Stimulated activated CD8-positive, alpha-beta memory T cell treated with anti-CD3 and anti-CD28 coated beads, Interleukin-7, amount 100 ng/mL, for 1 hour (primary cell): ENCODE measurements at places on chromosomes 5 and 9.

GRCh38 chr5:32419791-32420190 is 24.7 kb downstream of the ZFR start:
- DNase-seq = no peak

DNA sequence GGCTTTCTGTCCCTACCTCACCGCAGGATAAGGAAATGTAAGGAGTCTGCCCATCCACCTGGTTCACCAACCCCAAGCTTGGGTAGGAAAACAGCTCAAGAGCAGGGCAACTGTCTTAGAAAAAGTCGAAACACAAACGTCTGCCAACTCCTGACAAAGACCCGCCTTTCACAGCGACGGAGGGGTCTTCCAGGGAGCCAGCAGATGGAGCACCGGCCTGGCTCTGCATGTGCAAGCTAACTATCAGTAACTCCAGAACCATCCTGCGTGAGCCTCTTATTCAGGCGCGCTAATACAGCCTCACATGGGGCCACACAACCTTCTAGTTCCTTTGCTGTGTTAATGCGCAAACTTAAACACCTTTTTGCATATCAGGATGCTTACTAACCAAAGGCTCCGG is 26.9 kb downstream of the CAMSAP1 start:
- DNase-seq = no peak

DNA sequence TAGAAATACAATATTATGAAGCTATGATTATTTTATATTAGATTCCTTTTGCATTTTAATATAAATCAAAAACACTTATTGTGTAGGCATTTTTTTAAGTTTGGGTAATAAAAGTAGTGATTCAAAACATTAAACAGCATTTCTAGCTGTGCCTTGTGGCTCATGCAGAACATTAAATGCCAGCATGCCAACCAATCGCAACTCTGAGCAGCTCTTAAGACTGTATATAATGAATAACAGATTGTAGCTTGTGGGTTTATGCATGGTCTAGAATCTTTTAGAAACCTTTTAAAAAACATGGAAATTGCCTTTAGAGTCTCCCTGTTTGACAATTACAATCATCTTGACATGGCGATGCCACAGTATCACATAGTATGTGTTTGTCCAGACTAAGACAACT is 903.8 kb downstream of the EFNA5 start:
- DNase-seq = no peak

GRCh38 chr5:83586874-83587776 is 115.6 kb downstream of the VCAN start:
- DNase-seq = no peak

- no peak for DNase-seq
Measured at GRCh38 chr9:87122947-87123685, 175.8 kb upstream of the GAS1 start.

GRCh38 chr5:175895686-175896102 is 24.3 kb downstream of the CPLX2 start:
- peak; percentile 4 for DNase-seq

DNA sequence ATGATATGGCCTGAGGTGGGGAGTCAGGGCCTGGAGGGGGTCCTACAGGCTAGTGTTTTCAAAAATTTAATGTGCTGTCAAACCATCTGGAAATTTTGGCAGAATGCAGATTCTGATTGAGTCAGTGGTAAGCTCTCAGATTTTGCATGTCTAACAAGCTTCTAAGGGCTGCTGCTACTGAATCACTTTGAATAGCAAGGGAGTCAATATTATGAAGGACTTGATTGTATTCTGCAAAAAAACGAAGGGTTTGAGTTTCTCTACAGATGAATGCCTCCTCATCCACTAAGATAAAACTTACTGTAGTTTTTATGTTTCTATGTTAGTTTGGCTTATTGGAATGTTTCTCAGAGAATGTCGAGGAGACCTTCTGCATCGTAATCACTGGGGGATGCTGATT is 179.5 kb downstream of the TMEM38B start:
- DNase-seq = no peak

GRCh38 chr5:18495157-18495556 is 860.9 kb downstream of the TAF11L14 start:
- no peak for DNase-seq

GRCh38 chr9:124743686-124744348 is 27.3 kb downstream of the NR6A1 start:
- no peak for DNase-seq

GRCh38 chr5:28344836-28345433 is 1306.5 kb upstream of the CDH9 start:
- DNase-seq = no peak

GRCh38 chr5:15601853-15602252 is 101.9 kb downstream of the FBXL7 start:
- DNase-seq = no peak

GRCh38 chr9:105757496-105758251 is 63.3 kb downstream of the TMEM38B start:
- DNase-seq = no peak

- no peak for DNase-seq
Measured at GRCh38 chr5:111635916-111636570, 121.0 kb downstream of the NREP start.

DNA sequence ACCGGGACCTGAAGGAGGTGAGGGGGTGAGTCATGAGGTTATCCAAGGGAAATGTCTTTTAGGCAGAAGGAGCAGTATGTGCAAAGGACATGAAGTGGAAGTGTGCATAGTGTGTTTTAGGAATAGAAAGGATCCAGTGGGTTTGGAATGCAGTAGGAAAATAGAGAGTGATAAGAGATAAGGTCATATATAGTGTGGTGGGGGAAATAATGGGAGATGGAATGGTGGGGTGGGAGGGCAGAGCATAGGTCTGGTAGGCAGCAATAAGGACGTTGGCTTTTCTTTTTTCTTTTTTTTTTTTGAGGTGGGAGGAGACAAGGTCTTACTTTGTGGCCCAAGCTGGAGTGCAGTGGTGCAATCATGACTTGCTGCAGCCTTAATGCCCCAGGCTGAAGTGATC is 17.8 kb downstream of the SNX24 start:
- no peak for DNase-seq
